Stimulated activated naive CD8-positive, alpha-beta T cell treated with anti-CD3 and anti-CD28 coated beads, Interleukin-15, amount 100 ng/mL, for 72 hours (primary cell): ENCODE measurements at places on chromosomes 12 and 14.

DNA sequence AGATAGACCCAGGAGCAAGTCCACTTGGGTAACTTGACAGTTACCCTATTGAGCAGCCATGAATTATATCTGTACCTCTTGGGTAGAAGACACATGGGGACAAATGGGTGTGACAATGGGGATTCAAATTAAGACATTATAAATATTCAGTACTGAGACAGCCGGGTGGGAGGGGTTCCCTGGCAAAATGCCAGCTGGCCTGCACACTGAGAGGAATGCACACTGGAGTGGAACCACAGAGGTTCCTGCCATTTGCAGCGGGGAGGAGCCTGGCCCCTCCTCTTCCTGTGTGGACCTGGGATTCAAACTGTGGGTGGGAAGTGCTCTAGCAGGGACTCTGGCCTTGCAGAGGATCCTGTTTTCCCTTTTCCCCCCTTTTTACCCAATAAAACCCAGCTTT, 118.7 kb upstream of the CDKN3 start:
- DNase-seq = no peak

DNA sequence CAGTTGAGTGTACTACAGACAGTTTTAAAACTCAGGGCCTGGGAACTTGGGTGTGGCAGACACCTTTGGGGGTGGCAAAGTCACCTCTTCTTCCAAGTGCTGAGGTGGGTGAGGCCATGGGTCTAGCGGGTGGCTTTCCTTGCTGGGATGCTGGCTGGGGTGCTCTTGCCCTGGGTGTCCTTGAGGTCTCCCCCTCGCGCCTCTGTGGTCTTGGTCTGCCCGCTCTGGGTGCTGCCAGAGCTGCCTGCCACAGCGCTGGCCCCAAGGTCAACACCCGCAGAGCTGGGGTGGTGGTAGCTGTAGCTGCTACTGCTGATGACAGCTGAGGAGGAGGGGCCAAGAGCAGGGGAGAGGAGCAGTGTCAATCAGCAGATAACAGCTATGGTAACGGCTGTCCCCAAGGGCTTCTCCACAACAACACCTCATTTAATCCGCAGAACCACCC, 6.8 kb downstream of the KRT74 start:
- DNase-seq = no peak

DNA sequence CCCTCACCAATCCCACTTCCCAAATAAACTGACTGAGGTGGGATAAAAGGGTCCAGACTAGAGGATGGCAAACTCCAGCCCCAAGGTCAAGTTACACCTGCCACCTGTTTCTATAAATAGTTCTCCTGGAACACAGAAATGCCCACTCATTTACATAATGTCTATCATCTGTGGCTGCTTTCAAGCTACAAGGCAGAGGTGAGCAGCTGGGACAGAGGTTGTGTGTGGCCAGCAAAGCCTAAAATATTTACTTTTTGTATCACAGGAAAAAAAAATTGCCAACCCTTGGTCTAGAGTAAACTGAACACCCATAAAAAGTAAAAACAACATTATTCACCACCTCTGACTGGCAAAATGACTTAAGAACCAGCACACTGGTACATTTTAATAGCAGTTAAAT, 269.4 kb downstream of the RGS6 start:
- DNase-seq = no peak

- DNase-seq = peak; percentile 64
Observed at GRCh38 chr12:51391283-51392123, at the start of gene GALNT6. Gene GALNT6, minus strand, starts transcription at chr12:51391406. Its CDS starts 11,625 bp downstream, at chr12:51379781.

GRCh38 chr12:115485503-115485902, 792.0 kb downstream of the MED13L start:
- no peak for DNase-seq

DNA sequence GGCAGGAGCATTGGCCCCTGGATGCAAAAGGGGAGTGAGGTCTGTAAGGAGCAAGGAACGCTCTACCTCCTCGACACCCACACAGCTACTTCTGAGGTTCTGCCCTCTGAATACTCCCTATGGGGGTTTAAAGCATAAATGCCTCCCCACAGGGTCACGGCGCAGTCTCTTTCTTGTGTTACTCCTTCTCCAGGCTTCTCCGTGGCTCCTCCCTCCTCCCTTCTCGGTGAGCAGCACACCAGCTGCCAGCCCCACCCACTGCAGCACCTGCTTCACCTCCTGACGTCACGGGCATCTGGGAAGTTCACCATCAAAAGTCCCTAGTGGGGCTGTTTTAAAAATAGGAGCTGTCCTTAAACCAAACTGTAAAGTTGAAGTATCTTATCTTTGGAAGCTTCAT, 67.3 kb downstream of the SPTB start:
- peak; percentile 16 for DNase-seq

DNA sequence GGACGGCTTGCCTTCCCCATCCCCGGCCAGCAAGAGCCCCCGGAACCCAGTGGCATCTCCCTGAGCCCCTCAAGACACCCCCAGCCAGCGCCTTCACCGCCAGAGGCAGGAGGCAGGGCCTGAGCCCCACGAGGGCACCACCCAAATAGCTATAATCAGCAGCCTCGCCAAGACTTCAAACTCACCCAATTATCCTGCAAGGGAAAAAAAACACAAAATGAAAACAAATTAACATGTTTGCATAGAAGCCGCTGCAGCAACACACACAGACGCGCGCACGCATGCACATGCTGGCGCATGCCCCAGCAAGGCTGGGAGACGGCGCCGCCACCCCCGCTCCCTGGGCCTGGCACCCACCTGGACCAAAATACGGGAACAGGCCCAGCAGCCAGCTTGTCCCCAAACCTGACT, 15.8 kb downstream of the FAM222A start:
- DNase-seq = no peak

- DNase-seq = no peak
Observed at GRCh38 chr12:28308891-28309290, 118.6 kb downstream of the CCDC91 start.

GRCh38 chr12:64218597-64218996, 3.5 kb downstream of the KICS2 start:
- no peak for DNase-seq

- DNase-seq = peak; percentile 7
Observed at GRCh38 chr14:58501214-58501816, 73.8 kb downstream of the KIAA0586 start.

DNA sequence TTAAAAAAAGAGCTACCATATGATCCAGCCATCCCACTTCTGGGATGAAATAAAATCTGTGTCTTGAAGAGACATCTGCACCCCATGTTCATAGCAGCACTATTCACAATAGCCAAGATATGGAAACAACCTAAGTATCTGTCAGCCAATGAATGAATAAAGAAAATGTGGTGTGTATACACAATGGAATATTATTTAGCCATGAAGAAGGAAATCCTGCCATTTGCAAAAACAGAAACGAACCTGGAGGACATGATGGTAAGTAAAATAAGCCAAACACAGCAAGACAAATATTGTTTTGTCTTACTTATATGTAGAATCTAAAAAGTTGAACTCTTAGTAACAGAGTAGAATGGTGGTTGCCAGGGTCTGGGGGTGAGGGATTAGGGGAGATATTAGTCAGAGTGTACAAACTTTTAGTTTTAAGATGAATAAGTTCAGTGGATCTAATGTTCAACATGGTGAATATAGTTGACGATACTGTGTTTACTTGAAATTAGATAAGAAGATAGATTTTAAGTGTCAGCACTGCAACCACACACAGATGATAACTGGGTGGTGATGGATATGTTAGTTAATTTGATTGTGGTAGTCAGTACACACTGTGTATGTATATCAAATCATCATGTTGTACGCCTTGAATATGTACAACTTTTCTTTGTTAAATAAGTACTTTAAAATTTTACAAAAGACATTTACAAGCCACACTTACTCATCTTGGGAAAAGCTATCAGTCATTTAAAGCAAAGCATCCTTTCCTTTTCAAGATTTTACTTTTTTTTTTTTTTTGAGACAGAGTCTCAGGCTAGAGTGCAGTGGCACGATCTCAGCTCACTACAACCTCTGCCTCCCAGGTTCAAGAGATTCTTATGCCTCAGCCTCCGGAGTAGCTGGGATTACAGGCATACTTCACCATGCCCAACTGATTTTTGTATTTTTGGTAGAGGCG, 89.9 kb downstream of the BICD1 start:
- DNase-seq = no peak

GRCh38 chr12:77493302-77494168, 337.2 kb upstream of the NAV3 start:
- DNase-seq = no peak

DNA sequence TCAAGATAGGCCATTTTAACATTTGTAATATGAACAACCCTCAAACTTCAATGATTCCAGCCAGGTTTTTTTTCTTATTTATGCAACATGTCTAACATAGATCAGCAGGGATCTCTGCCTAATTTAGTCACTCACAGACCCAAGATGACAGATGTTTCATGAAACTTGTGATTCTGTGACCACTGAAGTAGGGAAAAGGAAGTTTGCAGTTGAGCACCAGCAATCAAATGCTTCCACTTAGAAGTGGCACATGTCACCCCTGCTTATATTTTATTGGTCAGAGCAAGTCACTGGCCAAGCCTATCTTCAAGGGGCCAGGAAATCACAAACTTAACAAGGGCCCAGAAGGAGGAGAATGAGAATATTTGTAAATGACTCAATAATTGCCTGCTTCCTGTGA, 150.6 kb downstream of the BCAT1 start:
- DNase-seq = no peak

- DNase-seq = no peak
Observed at GRCh38 chr12:71216725-71217579, 59.2 kb upstream of the TSPAN8 start.

DNA sequence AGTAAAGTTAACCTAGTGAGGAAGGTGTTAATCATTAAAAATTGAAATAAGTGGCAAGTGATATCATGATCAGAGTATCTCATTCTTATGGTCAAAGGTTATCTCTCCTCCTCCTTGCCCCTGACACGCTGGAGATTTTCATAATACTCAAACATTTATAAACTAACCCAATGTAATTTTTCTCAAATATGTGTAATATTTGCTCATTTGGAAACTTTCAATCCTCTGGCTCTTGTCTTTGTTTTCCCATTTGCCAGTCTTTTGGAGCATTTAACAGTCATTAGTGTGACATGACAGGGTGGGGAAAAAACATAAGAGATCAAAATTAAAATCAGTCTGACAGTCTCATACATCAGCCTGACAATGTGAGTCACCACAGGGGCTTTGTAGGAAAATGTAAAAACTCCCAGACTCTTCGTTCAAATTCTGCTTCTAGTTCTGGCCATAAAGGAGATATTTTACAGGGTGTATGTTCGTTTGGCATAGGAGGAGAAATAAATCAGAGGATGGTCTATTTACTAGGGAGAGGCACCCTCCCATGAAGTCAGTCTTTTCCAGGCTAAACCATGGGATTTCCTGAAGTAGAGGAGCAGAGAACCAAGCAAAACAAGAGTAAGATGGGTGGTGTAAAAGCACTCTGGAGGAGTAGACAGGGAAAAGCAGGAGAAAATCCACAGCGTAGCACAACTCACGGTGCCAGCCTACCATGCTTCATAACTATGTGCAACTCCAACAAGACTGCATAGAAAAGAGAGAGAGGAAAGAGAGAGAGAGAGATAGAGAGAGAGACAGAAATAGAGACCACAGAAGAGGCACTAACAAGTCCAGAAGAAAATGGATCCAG, 369.2 kb upstream of the PDE3A start:
- no peak for DNase-seq

GRCh38 chr14:65333943-65334687, 78.4 kb upstream of the FUT8 start:
- no peak for DNase-seq

DNA sequence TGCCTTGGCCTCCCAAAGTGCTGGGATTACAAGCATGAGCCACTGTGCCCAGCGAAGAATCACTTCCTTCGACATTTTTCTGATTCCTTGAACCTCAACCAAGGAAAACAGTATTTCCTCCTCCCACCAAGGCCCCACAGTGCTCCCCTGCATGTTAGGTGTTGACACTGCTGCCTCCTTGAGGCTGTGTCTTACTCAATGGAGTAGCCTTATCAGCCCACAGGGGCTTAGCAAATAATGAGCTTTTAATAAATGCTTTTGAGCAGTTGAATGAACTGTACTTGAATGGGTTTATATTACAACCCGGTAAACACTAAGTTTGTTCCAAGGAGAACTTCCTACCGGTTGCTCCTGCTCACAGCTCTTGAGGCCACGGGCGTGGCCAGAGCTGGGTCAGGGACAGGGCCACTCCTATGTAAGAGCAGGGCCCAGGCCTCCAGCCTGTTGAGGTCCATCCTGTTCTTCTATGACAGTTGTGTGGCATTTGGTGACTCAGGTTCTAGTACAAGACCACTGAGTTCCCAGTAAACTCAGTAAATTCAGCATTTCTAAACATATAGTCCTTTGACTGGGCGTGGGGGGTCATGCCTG, 36.8 kb upstream of the TUBA1A start:
- DNase-seq = no peak

GRCh38 chr14:54713379-54713778, 146.5 kb downstream of the SAMD4A start:
- DNase-seq = no peak

DNA sequence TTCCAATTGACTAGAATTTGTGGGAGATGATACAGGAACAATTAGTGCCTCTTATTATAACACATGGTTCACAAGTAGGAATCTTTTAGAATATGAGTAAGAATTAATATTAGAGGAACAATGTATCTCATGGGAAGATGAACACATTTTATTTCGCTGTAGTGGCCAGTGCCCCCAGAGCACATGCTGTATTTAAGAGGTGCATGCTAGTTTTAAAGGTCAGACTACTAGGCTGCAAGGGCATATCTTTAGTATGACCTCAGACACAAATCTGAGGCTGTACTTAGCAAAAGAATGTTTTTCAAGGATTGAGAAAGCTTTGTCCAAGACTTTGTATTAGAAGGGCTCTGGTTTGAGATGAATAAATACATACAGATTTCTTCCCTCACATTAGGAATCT, 586.9 kb downstream of the CCER1 start:
- no peak for DNase-seq

DNA sequence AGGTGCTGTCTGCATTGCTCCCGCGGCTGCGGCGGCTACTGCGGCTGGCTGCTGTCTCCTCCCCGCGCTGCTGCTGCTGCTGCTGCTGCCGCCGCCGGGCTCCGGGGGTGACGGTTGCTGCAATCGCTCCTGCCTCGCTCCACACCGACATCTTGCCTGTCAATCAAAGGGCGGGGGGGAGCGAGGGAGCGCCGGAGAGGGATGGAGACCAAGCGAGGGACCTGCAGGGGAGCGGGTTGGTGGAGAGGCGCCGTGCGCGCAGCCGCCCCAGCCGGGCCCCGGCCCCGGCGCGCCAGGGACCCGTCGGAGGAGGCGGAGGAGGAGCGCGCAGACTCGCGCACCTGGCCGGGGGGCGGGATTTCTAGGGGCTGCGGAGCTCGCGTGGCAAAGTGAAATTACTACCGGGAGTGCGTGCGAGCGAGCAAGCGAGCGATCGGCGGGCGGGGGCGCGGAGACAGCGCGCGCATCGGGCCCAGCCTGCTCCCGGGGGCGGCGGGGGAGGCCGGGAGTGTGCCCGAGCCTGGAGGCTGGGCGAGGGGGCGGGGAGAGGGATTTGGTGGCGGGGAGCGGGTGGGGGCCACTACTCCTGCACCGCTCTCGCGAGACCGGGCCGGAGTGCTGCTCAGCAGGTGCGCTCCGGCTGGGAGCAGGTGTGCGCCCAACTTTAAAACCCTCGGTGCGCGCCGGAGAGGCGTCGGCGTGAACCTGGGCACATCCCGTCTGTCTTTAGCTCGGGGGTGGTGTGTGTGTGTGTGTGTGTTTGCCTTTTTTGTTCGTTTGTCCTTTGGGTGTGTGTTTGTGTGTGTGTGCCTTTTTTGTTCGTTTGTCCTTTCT, at the start of gene KSR2:
Gene KSR2, minus strand, starts transcription at position 165 of the 834 bp plus-strand sequence. CDS start 735 bp downstream, outside the sequence.
- peak; percentile 50 for DNase-seq
